Neural crest cell (in vitro differentiated cells): ENCODE measurements at places on chromosomes 16 and 17. TPM values are rescaled to one million over a fixed set of nuclear protein-coding genes. Genes with fewer than 3 reads are reported as not detected.

- DNase-seq, result no peak
These were observed 51.2 kb downstream of the COPRS start for GRCh38 chr17:31807846-31808245.

- DNase-seq, result no peak
These were observed 95.4 kb upstream of the TNRC6C start for GRCh38 chr17:77862890-77863813.

DNA sequence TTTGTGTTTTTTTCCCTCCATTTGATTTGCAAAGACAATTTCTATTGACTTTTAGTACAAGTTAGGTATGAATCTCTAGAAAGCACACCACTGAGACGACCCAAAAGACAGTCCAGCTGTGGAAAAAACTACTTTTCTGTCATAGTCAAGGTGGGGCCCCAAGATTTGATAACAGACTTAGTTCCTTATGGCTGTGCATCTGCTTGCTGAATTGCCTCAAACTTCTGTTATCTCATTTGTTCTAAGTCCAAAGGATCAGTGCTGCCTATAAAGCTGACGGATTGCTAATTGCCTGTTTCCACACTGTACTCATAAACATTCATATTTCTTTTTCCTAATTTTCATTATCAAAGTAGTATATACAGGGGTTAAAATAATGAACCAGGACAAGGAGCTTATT lies 180.8 kb downstream of the SPECC1 start:
- no peak for DNase-seq

GRCh38 chr17:51261024-51261963 lies 948 bp downstream of the UTP18 start:
- DNase-seq, result peak; percentile 61

DNA sequence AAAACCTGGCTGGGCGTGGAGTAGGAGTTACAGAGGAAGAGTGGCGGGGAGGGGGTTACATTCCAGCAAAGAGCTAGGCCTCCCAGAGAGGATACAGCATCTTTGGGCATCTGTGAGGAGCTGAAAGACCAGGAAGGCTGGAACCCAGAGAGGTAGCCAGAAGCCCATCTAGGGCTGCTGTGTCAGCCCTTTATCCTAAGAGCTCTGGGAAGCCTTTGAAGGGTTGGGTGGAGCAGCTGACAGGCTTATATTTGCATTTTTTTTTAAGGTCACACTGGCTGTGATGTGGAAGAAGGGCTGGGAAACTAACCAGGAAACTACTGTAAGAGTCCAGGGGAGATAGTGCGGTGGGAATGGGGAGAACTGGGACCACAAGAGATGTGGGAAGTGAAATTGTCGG lies 6.8 kb upstream of the CNOT1 start:
- DNase-seq, result no peak

- DNase-seq, result no peak
These were observed 66.4 kb downstream of the SRCIN1 start for GRCh38 chr17:38539386-38539785.

GRCh38 chr16:84999857-85000480 lies 11.4 kb downstream of the ZDHHC7 start:
- no peak for DNase-seq

DNA sequence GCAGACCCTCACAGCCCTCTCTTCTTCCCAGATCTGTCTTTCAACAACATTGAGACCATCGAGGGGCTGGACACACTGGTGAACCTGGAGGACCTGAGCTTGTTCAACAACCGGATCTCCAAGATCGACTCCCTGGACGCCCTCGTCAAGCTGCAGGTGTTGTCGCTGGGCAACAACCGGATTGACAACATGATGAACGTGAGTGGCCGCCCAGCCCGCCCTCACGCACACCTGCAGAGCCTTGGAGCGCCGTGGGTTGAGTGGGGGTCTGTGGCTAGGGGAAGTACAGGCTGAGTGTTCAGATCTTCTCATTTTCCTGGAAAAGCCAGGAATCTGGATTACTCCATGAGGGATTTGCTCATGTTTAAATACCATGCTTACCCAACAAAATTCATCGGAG lies 15.2 kb downstream of the DRC3 start:
- DNase-seq, result no peak

DNA sequence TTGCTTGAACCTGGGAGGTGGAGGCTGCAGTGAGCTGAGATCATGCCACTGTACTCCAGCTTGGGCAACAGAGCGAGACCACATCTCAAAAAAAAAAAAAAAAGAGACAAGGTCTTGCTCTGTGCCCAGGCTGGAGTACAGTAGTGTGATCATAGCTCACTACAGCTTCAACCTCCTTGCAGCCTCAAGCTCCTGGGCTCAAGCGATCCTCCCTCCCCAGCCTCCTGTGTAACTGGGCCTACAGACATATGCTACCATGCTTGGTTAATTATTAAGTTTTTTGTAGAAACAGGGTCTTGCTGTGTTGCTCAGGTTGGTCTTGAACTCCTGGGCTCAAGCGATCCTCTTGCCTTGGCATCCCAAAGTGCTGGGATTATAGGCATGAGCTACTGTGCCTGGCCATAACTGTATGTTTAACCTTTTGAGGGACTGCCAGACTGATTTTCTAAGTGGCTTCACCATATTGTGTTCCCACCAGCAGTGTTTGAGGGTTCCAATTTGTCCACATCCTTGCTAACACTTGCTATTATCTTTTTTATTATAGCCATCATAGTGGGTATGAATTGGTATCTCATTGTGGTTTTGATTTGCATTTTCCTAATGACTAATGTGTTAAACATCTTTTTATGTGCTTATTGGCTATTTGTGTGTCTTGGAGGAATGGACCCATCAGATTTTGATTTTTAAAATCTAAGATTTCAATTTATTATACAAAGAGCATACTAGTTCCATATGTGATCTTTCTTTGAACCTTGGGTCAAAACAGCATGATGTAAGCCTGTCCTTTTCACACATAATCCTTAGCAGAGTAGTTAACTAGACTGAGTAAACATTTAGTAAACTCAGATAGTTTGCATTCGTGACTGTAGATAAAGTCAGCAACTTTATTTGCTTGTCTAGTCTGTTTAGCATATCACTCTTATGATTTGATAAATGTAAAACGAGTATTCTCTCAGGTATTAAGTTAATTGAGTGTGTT lies 38.1 kb upstream of the KPNB1 start:
- DNase-seq, result no peak

DNA sequence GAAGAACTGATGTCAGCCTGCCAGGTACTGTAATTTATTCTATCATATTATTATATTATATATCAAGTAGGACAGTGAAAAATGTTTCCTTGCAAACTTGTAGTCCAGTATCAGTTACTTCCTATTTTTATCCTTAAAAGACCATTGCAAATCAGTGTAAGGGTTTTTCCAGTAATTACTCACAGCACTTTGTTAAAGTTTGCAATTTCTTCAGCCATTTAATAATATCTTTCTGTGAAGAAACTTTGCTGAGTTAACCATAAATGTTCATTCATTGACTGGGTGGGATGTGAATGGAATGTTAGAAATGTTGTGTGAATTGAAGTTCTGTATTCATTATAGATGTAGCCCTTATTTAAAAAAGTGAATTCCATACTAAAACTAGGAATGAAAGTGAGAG lies 26.7 kb downstream of the HAPSTR1 start:
- no peak for DNase-seq

DNA sequence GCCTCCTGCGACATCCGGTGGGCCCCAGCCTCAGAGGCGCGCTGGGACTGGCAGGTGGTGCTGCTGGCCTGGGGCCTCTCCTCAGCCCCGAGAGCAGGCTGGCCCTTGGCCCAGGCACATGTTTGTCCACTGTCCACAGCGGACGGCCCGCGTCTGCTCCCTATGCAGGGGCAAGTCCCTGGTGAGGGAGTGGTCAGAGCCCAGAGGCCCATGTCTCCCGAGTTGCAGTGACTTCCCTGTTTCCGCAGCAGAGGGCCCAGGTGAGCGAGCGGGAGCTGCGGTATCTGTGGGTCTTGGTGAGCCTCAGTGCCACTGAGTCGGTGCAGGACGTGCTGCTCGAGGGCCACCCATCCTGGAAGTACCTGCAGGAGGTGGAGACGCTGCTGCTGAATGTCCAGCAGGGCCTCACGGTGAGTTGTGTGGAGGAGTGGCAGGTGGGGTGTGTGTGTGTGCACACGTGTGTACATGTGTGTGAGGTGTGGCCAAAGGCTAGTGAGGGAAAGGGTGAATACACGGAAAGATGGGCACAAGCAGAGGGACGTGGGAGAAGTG lies 10.4 kb downstream of the IL34 start:
- no peak for DNase-seq

- no peak for DNase-seq
These were observed 74.8 kb upstream of the RPL38 start for GRCh38 chr17:74128456-74129211.

DNA sequence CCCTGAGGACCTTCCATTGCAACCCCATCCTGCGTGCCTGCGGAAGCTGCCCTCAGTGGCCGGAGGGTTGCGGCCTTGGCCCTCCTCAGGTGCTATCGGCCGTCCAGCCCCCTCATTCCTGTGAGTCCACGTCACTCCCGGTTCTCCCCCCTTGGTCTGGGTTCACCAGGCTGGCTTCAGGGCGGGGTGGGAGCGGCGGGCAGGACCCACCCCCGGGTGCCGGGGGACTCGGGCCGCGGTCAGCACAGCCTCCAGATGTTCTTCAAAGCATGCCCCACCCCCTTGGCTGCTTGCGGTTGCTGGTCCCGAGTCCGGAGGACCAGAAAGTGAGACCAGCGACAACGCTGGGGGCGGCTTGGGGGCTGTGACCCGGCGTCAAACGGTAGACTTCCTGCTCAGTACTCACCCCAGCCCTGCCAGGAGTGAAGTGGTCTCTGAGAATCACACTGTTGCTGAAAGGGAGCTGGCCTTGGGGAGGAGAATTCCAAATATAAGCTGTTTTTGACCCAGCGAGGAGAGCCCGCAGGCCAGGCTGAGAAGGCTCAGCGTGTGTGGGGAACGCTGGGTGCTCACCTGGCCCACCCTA lies 4.5 kb downstream of the ZNF469 start:
- no peak for DNase-seq

- no peak for DNase-seq
These were observed 13.9 kb downstream of the CLUH start for GRCh38 chr17:2697611-2698162.

DNA sequence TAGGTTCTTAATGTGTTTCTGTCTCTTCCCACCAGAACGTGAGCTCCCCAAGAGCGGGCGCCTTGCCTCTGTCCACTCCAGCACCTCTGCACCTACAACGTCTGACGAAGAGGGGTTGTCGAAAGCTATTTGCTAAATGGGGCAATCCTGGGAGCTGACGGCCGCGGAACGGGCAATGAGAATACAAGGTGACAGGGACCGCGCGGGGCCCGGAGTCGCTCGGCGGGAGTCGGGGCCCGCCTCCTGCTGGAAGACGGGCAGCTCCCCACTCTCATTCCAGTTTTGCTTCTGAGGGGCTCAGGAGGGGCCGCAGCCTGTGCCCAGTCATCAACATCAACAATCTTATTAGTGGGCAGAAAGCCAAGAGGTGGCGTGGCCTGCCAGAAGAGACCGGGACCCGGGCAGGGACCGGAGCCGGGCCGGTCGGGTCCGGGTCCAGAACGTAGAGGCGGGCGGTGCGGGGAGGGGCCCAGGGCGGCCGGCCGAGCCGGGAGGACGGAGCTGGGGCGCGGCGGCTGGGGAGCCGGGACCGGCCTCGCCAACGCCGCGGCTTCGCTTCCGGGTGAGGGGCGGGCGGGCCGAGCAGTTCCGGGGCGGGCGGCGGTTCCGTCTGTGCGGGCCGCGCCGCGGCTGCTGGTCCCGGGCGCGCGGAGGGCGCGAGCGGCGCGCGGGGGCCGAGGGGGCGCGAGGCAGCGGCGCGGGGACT lies at the start of gene MOSMO:
Gene MOSMO (plus strand): TSS at position 603 of the 706 bp plus-strand sequence. CDS start 191 bp downstream, outside the sequence.
- peak; percentile 36 for DNase-seq

- DNase-seq, result no peak
These were observed 9.6 kb upstream of the CNOT1 start for GRCh38 chr16:58639230-58639629.

DNA sequence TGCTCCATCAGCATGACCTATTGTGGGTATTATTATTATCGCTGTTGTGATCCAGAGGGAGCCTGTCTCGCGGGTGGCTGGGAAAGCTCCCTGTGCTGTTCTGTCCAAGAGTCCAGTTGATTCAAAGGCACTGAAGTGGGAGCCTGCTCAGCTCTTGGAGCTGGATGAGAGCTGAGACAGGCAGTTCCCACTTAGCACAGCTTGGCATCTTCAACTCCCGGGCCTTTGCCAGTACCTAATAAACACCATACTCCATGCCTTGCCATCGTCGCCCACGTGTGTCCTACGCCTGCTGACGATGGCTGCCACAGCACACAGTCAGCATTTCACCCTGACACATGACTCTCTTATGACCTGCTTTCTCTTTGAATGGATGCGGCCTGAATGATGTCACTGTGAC lies 32.6 kb downstream of the RTN4RL1 start:
- DNase-seq, result no peak

DNA sequence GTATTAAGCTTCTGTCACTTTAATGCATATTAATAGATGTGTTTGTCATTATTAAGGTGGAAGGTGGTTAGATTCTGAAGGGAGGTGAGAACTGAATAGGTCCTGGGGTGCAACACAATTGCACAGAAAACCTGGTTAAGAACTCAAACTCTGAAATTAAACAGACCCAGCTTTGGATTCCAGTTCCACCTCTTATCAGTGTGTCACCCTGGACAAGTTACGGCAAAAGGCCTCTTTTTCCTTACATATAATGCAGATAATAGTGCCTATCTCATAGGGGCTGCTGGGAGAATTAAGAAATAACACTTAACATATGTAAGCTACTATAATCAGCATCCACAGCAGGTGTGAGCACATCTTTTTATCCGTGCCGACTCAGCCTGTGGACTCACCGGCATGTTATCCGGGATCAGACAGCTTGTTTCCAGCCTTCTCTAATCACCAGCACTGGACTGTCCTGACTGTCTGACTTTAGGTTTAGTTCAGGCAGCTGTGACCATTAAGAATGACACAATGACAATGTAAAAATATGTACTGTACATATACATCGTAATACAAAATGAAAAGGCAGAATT lies 31.4 kb downstream of the TEX2 start:
- DNase-seq, result no peak

Gene GABARAP
- total RNA-seq, result 470 and 479 TPM in 2 replicates

Gene OTOP2
- total RNA-seq, result not detected in 2 replicates

Gene COX6A2
- total RNA-seq, result not detected in 2 replicates

Gene TMEM238L
- total RNA-seq, result not detected in 2 replicates

Gene MYOCD
- 0.09 and 0.23 TPM in 2 replicates for total RNA-seq

Gene PDILT
- not detected in 2 replicates for total RNA-seq

Gene BTBD17
- 12.3 and 12.7 TPM in 2 replicates for total RNA-seq
